ENCODE measurements at places on chromosomes 16 and 17.

GRCh38 chr16:86676254-86676670 lies 97.9 kb downstream of the FOXL1 start:
- no peak for DNase-seq

DNA sequence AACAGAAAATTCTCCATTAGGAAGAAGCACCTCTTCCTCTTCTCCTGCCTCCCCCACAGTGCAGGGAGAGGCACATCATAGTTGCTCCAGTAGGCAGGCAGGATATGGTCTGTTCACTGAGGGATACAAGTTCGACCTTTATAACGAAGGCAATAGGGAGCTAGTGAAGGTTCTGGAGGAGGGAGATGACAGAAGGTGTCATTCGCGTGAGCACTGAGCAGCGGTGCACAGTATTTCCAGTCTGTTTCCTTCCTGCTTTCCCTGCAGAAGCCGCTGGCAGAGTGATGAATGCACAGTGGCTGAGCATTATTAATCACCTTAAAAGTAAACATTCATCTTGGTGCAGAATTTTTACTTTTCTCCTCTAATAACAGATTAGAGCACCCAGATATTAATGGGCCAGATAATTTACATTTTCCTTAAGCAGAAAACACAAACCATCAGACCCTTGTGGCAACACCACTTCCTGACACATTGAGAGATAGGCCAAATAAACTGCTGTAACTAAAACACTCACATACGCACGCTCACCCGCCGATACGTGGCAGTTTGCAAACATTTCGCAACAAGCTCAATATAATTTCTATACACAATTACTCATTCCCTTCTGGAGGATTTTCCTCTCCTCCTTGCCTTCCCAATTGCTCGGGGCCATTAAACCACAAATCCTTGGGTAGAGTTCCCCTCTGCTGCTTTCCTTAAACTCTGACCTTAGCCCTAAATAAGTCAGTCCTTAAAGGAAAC lies 69.5 kb downstream of the AIPL1 start:
- no peak for DNase-seq

- DNase-seq = no peak
These were observed 4.7 kb downstream of the DLX3 start for GRCh38 chr17:49990331-49990730.

DNA sequence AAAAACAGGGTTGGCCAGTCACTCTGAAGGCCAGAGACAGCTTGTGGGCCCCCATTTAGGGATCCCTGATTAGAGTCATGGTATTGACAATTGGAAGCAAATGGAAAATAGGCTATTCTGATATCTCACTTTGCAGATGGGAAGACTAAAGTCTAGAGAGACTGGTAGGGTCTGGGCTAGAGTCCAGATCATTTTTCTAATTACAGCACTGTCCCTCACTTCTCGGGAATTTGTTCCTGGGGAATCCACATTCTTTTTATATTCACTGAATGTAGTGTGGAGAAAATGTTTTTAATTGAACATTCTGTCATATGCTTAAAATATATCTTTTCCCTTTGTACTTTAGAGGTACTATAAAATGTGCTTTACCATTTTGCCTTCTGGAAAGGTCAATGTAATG lies 1.1 kb downstream of the KATNIP start:
- DNase-seq = no peak

- DNase-seq = no peak
These were observed 89.8 kb downstream of the GSG1L start for GRCh38 chr16:27973678-27974077.

DNA sequence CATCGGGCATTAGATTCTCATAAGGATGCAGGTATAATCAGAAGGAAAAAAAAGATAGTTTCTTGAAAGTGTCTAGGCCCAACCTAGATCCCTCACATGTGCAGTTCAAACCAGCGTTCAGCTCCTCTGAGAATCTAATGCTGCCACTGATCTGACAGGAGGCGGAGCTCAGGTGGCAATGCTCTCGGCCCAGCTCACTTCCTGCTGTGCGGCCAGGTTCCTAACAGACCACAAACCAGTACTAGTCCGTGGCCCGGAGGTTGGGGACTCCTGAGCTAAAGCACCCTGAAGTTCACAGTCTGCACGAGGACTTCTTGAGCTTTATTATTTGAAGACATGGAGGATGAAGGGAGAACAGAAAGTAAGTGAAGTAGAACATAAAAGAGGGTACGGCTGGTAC lies 16.8 kb downstream of the SMCR8 start:
- DNase-seq = no peak

- no peak for DNase-seq
These were observed 478.8 kb downstream of the KCNJ2 start for GRCh38 chr17:70648166-70648565.

- DNase-seq = peak; percentile 94
These were observed 3.0 kb downstream of the UBALD2 start for GRCh38 chr17:76268015-76268749.

- DNase-seq = no peak
These were observed 108.2 kb downstream of the VAT1L start for GRCh38 chr16:77896415-77897128.

- peak; percentile 95 for DNase-seq
These were observed 23.5 kb downstream of the XPO6 start for GRCh38 chr16:28188085-28188916.

DNA sequence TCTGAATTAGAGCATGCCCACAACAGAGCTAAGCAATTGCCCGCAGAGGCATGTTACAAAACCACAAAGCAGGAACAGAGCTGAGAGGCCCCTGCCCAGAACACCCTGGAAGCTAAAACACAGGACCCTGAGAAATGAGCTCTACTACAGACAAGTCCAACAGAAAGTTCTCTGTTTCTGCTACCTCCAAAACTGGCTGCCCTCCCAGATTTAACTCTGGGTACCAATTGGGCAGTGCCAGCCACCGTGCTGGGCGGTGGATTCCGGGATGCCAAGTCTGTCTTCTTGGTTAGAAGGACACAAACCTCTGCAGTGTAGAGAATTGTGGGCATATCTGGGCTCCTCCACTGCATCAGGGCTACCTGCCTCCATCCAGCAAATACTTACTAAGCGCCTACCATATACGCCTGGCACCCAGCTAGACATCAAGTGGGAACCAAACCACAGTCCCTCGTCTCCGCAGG lies 1.0 kb downstream of the CMTM4 start:
- no peak for DNase-seq

GRCh38 chr16:7597677-7598076 lies 265.0 kb downstream of the RBFOX1 start:
- DNase-seq = no peak

GRCh38 chr16:64311241-64311640 lies 810.6 kb downstream of the CDH11 start:
- DNase-seq = no peak

GRCh38 chr16:68267612-68268405 lies 3.5 kb downstream of the SLC7A6 start:
- no peak for DNase-seq

DNA sequence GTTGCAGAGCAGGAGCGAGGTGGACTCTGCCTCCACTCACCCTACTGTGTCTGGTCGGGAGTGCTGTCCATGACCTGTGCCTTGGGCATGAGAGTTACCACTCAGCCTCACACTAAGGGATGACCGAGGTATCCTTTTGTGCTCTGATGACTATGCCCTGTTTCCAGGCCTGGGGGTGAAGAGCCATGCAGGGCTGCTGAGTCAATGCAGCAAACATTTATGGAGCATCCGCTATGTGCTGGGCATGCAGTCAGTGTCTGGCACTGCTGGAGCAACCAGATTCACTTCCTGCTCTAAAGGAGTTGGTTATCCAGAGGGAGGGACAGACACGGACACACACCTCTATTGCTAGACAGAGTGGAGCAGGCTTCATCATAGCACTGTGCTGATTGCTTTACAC lies 7.6 kb upstream of the HNF1B start:
- peak; percentile 39 for DNase-seq

DNA sequence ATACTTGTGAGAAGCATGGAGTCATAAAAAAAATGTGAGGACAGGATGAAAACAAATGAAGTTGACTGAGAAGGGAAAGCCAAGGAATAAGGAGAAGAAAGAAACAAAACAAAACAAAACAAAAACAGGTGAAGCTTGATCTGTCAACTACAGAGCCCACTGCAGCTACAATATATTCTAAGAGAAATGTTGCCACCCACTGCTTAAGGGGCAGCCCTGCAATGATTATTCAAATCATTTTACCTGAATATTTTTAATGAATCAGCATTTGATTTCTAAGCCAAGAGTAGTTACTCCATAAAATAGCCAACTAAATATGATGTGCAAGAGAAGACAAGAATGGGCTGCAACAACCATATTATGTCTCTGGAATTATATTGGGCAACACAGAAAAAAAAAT lies 252.0 kb upstream of the KIF2B start:
- no peak for DNase-seq

GRCh38 chr17:68819465-68819864 lies 135.7 kb downstream of the ABCA8 start:
- DNase-seq = no peak

- no peak for DNase-seq
These were observed 11.5 kb upstream of the FOXJ1 start for GRCh38 chr17:76152591-76152990.

DNA sequence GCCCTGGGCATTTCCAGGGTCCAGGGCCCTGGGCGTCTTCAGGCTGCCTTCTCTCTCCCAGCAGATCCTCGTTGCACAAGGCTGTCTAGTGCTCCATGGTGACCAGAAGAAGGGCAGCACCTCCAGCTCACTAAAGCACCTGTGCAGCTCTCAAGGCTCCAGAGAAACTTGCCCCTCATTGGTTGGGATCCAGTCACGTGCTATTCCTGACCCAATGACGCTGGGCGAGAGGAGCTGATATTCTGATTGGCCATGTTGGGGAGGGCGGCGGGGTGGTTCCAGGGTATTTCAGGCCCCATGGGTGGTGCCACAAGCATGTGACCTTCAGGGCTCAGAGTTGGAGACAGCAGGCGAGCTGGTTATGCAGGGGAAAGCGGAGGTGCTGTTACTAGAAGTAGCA lies 309.1 kb downstream of the TOX3 start:
- DNase-seq = no peak

GRCh38 chr17:81447331-81447933 lies 52.2 kb downstream of the BAHCC1 start:
- DNase-seq = no peak

DNA sequence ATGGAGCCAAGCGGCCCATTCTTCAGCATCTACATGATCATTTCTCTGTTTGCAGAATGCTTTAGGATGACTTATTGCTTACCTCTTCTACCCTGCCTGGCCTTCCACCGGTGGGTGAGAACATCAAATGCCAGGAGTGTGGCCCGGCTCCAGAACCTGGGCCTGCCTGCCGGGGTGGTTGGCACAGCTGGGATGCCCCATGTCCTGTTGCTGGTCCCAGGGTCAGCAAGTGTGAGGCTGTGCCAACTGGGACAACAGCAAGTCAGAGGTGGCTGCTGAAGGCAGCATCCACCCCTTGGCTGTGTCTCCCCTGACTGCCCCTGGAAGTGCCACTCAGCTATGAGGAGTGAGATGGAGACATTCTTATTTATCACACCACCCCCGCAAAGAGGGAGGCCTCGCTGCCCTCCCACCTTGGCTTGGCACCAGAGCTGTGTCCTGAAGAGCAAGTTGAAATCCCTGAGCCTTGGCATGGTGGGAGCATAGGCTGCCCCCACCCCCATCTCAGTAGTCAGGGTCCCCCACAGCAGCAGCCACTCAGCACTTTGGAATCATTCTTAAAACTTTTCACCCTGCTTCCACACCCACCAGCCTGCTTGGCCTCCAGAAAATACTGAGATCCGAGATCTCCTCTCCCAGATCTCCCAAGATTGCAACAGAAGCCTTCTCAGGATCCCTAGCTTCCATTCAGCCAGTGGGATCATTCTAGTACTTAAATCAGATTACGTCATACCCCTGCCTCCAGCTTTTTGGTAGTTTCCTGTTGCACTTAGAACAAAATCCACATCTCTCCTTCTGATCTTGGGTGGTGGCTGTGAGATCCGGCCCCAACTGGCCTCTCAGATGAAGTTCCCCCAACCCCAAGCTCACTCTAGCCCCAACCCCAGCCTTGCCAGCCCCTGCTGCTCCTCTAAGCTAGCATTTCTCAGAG lies 127.5 kb downstream of the SOCS1 start:
- DNase-seq = peak; percentile 52

DNA sequence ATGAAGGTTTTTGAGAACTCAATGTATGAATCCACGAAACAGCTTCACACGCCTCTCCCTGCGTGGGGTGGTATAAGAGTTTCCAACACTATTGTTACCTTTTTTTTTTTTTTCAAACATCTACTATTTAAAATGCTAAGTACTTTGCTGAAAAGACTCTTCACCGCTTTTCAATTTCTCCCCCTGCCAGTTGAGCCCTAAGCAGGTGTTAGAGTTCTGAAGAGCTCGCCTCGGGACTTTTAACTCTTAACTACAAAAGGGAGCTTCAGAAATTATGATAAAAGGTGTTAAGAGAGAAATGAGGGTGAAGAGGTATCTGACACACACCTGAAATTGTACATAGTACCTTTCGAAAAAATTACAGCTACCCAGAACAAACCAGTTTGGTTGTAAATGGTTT lies 20.9 kb upstream of the PSMD7 start:
- DNase-seq = no peak

- DNase-seq = peak; percentile 20
These were observed 18.6 kb downstream of the CREBBP start for GRCh38 chr16:3861808-3862451.

GRCh38 chr16:70594569-70594968 lies 51.8 kb upstream of the IL34 start:
- DNase-seq = no peak

DNA sequence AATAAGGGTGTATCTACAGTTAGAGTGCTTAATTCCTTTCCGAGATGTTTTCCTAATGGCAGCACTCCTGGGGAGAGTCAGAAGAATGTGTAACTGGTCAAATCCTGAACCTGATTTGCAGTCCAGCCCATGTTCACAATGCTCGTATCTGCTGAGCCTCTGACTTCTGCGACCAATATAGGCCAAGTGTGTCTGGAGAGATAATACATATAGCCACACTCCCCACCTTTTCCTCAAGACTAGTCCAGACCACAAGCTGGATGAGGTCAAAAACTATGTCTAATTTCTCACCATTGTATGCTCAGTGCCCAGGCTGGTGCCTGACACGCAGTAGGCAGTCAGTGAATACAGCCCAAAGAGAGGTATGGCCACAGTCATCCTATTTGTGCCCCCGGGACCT lies 58.0 kb downstream of the XYLT1 start:
- no peak for DNase-seq

Measured in inflammatory macrophage treated with lipopolysaccharide for 4 hours (primary cell).